ENCODE measurements at places on chromosomes 13 and 19. TPM values are rescaled to one million over a fixed set of nuclear protein-coding genes. Genes with fewer than 3 reads are reported as not detected.

Gene GNA15
- total RNA-seq, result not detected

Gene GDF15
- total RNA-seq, result 2.5 TPM

Gene ZNF208
- total RNA-seq, result not detected

Gene MPHOSPH8
- total RNA-seq, result 6.4 TPM

Gene FFAR2
- total RNA-seq, result not detected

DNA sequence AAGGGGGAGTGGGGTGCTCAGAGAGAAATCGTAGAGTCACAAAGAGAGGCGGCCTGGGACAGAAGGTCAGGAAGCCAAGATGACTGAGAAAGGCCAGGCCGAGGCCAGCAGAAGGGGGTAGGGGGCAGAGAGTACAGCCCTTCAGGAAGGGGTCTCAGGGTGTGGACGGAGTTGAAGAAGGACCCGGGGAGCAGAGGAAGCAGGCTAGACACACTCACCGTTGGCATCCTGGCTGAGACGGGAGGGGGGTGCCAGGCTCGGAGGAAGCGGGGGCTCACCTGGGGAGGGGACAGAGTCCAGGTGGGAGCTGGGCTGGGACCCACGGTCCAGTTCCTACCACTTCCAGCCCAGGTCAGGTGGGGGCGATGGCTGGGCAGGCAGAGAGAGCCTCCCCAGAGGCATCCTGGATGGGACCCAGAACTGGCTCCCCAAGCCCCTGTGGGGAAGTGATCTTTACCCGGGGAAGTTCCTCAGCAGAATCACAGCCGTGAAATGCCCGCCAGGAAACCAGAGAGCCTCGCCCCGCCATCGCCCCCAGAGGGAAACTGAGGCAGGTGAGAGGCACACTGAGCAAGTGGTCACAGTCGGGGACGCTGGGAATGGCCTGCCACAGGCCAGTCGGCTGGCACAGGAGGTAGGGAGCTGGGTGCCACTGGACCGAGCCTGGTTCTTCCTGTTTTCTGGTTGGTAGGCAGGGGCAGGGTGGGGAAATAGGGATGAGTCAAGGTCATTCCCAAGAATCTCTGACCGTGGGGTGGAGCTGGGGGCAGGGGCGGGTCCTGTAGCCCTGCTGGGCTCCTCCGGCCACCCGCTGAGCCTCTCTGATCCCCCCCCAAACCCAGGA is 1.4 kb downstream of the MATK start:
- H3K27me3 ChIP-seq, result peaks cover 58% of the 10 kb centered on the region
- no peak overlapping the region for H3K4me3 ChIP-seq
- no peak overlapping the region for H3K27ac ChIP-seq
- peaks cover 6% of the 10 kb centered on the region for H3K4me1 ChIP-seq

DNA sequence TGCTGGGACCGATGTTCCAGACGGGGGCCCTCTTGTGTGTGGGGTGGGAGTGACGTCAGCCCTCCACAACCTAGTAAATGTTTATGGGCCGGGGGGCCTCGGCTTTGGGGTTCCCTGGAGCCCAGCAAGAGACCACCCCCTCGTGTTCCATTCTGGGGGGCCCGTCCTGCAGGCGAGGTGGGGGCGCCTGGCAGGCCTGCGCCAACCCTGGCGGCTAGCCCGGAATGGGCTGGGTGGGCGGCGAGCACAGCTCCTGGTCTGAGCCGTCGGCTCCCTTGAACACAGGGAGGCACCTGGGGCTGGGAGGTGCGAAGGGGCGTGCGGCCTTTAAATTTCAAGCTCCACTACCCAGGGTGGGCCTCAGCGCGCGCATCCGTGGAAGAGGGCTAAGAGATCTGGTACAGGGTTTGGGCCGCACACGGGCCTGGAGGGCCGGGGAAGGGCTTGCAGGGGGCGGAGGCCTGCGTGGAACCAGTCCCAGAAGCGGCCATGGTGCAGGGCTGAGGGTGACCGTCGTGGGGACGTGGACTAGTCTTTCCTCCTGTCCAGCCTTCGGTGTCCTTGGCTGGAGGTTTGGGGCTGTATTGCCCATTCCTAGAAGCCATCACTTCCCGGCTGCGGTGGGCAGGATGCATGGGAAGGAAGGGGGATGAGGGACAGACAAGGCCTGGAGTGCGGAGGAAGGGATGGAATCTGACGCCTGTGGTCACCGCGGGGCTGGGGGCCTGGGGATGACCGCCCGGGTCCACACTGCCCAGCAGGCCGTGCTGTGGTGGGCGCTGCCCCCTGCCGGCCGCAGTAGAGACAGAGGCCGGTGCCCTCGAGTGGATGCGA is 11.4 kb downstream of the NDUFA11 start:
- H3K27me3 ChIP-seq, result no peaks in the 10 kb centered on the region
- peaks cover 8% of the 10 kb centered on the region for H3K4me1 ChIP-seq
- H3K4me3 ChIP-seq, result no peak overlapping the region
- H3K36me3 ChIP-seq, result no peaks in the 10 kb centered on the region
- DNase-seq, result peak; percentile 89

- DNase-seq, result peak; percentile 23
- H3K27me3 ChIP-seq, result peaks cover 42% of the 10 kb centered on the region
- H3K27ac ChIP-seq, result no peak overlapping the region
- no peaks in the 10 kb centered on the region for H3K4me1 ChIP-seq
These were observed 3.9 kb downstream of the OSCAR start for GRCh38 chr19:54096617-54097106.

DNA sequence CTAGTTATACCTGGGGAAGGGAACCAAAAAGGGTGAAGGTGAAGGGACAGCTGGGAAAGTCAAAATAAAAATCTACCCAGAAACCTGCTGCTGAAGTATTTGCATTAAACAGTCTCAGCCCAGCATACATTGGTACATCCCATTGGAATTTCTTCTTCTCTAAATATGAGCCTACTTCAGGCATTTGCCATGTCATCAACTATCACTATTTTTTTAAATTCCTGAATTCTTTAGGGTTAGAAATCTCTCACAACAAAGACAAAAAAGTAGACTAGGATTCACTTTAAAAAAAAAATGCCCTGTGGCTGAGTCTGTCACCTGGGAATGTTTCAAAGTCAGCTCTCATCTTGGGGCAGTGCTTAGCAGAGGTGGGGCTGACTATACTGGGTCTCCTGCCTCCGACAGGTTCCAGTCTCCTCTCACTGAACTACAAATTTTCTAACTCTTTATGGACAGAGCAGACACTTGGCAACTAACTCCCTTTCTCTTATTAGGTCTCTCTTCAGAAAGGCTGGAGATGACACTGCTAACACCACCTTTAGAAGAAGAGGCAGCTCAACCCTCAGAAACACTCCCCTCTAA is 141.2 kb downstream of the LHFPL6 start:
- DNase-seq, result no peak
- no peaks in the 10 kb centered on the region for H3K27me3 ChIP-seq
- H3K36me3 ChIP-seq, result no peaks in the 10 kb centered on the region
- H3K4me1 ChIP-seq, result no peaks in the 10 kb centered on the region
- no peak overlapping the region for H3K27ac ChIP-seq

GRCh38 chr13:111924678-111925075 is 142.3 kb upstream of the SOX1 start:
- H3K27ac ChIP-seq, result no peak overlapping the region
- no peak for DNase-seq
- no peak overlapping the region for H3K4me3 ChIP-seq

DNA sequence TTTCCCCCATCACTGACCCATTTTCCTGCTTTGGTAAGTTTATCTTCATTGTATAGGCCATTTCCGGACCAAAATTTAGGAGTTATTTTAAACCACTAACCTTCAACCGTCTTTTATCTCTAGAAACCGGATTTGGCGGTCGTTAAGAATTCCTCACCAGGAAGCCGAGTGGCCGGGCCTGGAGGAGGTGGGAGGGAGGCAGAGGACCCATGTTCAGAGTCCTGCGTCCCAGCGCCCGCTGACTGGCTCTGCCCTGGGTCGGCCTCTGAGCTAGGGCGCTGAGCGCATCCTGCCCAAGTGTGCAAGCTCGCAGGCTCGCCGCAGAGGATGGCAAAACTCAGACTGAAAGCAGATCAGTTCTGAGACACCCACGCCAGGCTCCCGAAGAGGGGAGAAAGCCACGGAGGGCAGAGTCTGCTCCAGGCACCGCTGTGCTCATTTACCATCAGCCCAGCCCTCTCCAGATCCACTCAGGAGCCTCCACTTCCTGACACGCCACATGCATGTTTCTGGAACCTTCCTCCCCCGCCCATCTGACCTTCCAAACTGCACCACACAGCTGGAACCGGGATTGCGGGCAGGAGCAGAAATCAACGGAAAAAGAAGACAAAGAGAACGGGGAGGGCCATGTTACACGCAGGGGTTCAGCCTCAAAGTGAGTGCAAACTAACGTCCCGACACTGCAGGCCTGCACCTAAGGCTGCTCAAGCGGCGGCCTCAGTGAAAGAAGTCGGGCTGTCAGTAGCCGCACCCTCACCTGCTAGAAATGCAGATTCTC is 8.3 kb downstream of the COL4A1 start:
- no peak for DNase-seq
- no peak overlapping the region for H3K27ac ChIP-seq
- H3K36me3 ChIP-seq, result no peaks in the 10 kb centered on the region
- no peaks in the 10 kb centered on the region for H3K27me3 ChIP-seq
- peaks cover 25% of the 10 kb centered on the region for H3K4me1 ChIP-seq

DNA sequence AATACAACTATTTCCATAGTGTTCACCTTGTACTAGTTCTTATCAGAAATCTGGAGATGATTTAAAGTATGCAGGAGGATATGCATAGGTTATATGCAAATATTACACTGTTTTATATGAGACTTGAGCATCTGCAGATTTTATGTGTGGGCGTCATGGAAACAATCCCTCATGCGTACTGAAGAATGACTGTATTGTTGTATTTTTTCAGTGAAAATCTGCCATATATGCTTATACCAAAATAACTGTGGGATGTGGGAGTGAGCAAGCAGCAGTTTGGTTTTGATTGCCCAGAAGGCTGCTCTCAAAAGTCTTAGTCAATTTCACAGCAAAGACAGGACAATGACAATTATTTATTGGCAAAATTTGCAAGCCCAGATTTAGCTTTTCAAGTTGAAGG is 238.8 kb upstream of the PCDH20 start:
- H3K4me1 ChIP-seq, result no peaks in the 10 kb centered on the region
- no peak for DNase-seq
- H3K36me3 ChIP-seq, result no peaks in the 10 kb centered on the region
- H3K27me3 ChIP-seq, result no peaks in the 10 kb centered on the region

GRCh38 chr19:36392916-36393673 is 14.1 kb upstream of the ZFP14 start:
- no peak overlapping the region for H3K4me3 ChIP-seq
- DNase-seq, result no peak
- H3K27ac ChIP-seq, result no peak overlapping the region
- H3K36me3 ChIP-seq, result peaks cover 60% of the 10 kb centered on the region
- H3K4me1 ChIP-seq, result no peaks in the 10 kb centered on the region
- H3K27me3 ChIP-seq, result no peaks in the 10 kb centered on the region

GRCh38 chr13:74892096-74892495 is 589.9 kb downstream of the TBC1D4 start:
- H3K4me3 ChIP-seq, result no peak overlapping the region
- H3K36me3 ChIP-seq, result no peaks in the 10 kb centered on the region
- no peak overlapping the region for H3K27ac ChIP-seq
- H3K4me1 ChIP-seq, result no peaks in the 10 kb centered on the region
